ENCODE measurements at places on chromosomes 1 and 21.
A peak's percentile ranks its signal among the peaks of the same experiment; 100 is the strongest.

DNA sequence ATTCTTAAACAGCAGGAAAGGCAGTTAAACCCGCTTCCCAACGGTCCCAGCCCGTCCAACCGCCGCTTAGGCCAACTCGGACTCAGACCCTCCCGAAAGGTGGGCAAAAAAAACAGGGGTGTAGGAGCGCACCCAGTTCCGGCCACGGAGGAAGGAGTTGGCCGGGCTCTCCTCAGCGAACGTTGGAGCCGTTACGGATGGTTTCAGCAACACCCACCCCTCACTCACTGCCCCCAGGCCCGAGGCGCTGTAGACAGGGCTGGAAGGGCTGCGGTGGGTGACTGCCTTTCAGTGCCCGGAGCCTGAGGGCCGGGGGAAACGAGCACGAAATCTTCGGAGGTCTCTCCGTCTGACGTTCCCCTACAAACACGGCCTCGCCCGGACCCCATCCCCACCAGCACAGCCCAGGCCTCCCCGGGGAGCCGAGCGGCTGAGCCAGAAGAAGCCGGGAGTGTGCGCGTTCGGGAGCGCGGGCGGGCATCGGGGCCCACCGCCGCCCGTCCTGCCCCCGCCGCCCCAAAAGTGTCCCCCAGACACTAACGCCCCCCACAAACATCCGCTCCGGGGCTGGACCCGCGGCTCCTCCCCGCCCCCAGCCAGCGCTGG lies 1.3 kb downstream of the KDM5B start:
- DNase-seq, result no peak

DNA sequence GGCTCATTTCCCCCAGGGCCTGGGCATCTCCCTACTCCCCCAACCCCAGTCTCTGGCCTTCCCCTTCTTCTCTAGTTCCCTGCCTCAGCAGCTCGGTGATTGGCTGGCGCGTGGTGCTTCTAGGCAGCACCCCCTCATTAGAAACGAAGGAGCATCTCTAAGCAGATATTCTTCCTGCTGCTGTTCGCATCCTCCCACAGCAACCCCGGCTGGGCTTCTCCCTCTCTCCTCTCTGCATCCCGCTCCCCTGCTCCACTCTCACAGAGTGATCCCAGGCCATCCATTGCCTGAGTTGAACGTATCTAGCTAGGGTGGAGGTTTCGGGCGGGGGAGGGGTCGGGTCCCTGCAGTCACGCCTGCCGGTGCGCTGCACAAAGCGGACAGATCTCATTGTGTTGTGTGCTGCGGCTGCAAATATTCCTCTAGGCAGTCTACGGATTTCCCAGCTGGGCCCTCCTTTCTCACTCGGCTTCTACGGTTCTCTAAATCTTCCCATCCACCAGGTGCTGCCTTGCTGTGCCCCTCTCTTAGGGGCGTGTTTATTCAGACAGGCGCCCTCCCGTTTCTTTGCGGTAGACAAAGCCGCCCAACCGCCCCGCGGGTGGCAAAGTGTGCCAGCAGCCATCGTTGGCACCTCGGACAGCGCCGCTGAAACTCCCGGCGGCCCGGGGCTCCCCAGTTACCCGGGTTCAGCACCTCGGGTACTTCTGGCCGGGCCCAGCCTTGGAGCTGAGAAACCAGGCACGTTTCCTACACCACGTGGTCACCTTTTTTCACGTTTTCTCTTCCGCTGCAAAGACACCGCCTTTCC lies 2.2 kb downstream of the CACNA1E start:
- no peak for DNase-seq

DNA sequence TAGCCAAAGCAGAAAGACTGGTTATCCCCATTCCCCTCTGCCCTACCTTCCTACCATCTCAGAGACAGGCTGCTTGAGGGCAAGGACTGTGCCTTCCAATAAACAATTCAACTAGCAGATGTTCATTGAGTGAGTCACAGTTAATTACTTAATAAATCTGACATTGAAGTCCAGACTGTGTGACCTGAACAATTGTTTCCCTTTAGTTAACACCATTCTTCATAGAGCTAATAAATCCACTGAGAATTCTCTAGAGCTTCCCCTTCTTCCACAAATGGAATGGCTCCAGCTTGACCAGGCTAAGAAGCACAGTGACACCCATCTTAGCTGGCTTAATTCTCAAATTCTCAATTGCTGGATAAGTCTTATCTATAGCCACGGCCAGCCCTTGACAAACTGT lies 61.9 kb upstream of the GJA5 start:
- DNase-seq, result no peak

DNA sequence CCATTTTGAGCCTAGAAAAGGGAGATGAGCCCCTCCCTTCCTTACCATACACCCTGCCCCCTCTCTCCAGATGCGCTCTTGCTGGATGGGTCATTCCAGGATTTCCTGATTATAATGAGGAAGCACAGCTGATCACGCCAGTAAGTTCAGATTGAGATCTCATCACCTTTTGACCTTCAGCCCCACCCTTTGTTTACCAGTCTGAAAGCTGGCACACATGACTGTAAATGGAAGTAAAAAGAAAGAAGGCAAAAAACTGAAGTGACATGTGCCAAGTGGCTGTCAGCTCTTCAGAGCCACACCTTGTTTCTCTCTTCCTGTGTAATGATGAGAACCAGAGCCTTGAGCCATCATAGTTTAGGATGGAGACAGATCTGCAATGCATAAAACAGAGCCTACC lies 27.9 kb downstream of the S1PR1 start:
- no peak for DNase-seq

- peak; percentile 38 for DNase-seq
Measured at GRCh38 chr1:97489834-97490233, 431.0 kb downstream of the DPYD start.

DNA sequence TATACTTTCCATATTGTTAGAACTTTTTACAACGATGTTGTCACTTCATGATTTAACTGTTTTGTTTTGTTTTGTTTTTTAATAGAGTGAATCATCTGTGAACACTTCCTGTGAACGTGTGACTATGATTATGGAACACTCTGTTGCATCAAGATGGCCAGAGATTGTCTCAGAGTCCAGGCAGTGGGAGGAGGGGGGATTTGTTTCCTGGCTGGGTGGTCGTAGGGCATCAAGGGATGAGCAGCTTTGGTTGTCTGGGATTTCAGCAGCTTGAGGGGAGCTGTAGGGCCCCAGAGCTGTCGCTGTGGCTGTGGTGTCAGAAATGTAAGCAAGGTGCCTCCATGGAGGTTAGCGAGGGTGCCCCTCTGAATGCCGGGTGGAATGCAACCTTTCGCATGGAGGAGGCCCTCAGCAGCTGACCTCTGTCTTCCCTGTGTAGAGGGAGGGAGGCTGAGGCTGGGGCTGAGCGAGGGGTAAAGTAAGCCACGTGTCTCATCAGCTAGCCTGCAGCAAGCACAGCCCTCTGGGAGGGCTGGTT lies 21.4 kb downstream of the NEK2 start:
- peak; percentile 29 for DNase-seq

DNA sequence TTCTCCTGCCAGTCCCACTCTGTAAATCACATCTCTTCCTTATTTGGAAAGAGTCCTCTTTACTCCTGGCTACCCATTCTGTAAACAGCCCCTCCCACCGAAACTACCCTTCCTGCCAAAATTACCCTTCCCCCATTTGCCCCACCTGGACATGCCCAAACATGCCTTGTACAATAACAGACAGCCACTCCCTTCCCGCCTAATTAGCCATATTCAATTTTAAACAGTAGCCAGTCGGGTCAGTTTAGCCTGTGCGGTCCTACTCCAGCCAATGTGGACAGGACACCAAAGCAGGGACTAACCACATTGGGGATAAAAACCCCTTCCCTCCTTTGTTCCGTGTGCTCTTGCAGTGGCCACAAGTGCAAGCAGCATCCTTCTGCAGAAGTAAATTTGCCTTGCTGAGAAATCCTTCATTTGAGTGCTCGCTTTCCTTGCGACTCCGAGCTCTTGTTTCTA lies 56.3 kb upstream of the MAP10 start:
- no peak for DNase-seq

DNA sequence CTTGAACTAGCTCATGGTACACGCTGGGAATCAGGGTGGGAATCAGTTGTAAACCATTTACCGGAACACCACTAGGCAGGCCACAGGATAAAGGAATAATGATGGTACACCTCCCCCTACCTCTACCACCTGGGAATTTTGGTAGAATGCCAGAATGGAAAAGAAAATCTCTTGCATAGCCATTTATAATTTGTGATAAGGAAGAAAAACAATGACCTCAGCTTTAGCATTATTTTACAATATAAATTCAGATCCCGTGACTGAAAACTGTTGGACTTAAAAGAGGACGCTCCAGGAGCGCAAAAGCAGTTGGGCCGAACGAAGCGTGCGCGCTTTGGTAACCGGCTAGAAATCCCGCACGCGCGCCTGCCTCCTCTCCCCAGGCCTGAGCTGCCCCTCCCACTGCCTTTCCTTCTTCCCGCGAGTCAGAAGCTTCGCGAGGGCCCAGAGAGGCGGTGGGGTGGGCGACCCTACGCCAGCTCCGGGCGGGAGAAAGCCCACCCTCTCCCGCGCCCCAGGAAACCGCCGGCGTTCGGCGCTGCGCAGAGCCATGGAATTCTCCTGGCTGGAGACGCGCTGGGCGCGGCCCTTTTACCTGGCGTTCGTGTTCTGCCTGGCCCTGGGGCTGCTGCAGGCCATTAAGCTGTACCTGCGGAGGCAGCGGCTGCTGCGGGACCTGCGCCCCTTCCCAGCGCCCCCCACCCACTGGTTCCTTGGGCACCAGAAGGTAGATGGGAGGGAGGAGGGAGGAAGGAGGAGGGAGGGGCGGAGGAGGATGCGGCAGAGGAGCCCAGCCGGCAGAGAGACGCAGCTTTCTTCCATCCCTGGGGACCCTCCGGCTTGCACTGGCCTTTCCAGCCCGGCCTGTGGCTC lies at the start of gene CYP4X1:
Gene CYP4X1 (plus strand): TSS at position 402 of the 873 bp plus-strand sequence. CDS start 149 bp downstream, at position 551.
- no peak for DNase-seq

DNA sequence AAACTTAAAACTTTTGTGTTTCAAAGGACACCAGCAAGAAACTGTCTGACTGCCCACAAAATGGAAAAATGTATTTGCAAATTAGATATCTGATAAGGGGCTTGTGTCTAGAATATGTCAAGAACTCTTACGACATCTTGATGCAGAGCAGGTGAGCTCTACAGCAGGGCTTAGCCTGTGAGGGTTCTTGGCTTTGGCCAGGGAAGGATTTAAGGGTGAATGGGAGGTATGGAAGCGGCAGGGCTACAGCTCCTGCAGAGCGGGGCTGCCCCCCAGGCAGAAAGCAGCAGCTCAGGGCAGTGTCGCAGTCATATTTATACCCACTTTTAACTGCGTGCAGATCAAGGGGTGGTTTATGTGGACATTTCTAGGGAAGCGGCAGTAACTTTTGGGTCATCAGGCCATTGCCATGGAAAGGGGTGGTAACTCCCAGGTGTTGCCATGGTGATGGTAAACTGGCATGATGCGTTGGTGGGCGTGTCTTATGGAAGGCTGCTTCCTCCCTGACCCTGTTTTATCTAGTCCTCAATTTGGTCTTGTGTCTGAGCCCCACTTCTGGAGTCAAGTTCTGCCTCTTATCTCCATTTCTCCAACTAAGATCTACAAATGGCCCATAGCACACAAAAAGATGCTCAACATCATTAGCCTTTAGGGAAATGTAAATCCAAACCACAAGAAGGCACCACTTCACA lies 23.2 kb downstream of the MORN1 start:
- DNase-seq, result no peak

DNA sequence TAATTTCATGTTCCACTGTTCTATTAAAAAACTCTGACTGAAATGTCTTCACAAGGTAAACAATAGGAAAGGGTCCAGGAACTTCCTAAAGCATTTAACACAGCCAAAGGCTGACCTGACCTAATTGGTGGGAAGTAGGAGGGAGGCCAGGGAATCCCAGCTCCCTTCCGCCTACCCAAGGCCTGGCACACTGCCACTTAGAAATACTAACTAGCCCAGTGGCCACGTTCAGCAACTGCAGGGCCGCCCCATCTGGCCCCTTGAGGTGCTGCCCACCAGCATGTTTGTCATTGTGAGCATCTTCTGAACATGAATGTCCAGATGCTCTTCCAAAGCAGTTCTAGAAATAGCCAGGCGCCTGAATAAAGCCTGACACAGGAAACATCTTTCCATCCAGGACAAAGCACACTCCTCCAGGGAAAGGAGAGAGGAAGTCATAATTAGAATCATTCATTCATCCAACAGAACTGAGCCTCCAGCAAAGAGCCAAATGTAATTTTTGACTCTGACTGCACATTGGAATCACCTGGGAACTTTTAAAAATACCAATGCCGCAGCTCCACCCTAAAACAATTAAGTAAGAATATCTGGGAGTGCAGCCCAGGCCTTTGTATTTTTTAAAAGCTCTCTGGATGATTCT lies 44.6 kb upstream of the BCL9 start:
- DNase-seq, result peak; percentile 14

- no peak for DNase-seq
Measured at GRCh38 chr21:17989780-17990179, 170.6 kb upstream of the C21orf91 start.

- no peak for DNase-seq
Measured at GRCh38 chr1:102466487-102466886, 469.8 kb upstream of the OLFM3 start.

- DNase-seq, result no peak
Measured at GRCh38 chr1:193769651-193770050, 583.2 kb upstream of the B3GALT2 start.

GRCh38 chr1:237186675-237187074 lies 144.7 kb downstream of the RYR2 start:
- no peak for DNase-seq

DNA sequence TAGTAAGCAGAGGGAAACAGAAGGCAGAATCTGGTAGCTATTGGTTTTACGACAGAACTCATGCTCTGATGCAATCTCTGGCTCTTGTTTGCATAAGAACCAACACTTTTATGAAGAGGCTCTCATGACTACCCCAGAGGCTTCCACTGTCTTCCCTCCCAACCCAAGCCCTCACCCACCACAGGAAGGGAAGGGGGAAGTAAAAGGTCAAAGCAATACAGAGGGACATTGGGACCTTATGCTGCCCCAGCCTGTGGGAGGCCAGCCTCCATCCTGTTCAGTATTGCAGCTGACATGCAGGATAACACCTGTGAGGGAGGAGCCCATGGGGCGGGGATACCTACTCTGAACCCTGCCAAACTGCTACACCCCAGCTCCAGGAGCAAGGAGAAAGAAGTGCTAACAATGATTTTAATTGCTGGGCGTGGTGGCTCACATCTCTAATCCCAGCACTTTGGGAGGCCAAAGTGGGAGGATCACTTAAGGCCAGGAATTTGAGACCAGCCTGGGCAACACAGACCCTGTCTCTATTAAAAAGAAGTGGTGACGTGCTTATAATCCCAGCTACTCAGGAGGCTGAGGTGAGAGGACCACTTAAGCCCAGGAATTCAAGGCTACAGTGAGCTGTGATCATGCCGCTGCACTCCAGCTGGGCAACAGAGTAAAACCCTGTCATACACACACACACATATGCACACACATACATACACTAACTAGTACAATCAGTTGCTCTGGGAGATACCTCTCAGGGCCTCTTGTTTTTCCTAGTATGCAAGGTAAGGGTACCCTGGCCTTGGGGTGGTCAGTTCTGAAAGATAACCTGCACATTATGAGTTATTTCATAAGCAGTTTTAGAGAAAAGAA lies 9.5 kb downstream of the MR1 start:
- DNase-seq, result peak; percentile 24

DNA sequence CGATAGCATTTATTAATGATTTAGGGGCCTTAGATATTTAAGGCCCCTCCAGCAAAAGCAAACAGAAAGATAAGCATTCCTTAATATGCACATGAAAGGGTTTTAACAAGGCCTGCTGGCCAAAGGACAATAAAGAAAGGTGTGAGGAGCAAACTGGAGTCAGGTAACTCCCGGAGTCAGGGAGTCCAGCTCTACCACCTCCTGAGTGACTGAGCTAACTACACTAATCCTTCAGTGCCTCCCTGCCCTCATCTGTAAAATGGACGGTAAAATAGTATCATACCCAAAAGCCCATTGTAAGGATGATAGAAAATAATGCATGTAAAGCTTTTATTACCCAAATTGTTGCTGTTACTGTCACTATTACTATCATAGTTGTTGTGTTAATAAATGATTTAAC lies 161.7 kb downstream of the SIPA1L2 start:
- DNase-seq, result no peak

Data from fibroblast of gingiva (primary cell).